GM23248 (cell line): ENCODE measurements at places on chromosomes 7 and 10. TPM values are rescaled to one million over a fixed set of nuclear protein-coding genes. Genes with fewer than 3 reads are reported as not detected.

SGPL1 gene
- 19.0 and 27.5 TPM in 2 replicates for total RNA-seq

LRRTM3 gene
- total RNA-seq = not detected in 2 replicates

HOXA4 gene
- 0.13 and 1.8 TPM in 2 replicates for total RNA-seq

KDM7A gene
- 6.7 and 7.8 TPM in 2 replicates for total RNA-seq

THSD7A gene
- not detected in 2 replicates for total RNA-seq

GNAT3 gene
- total RNA-seq = not detected in 2 replicates

CCDC126 gene
- total RNA-seq = 9.5 and 9.9 TPM in 2 replicates

GLI3 gene
- 2.0 and 4.0 TPM in 2 replicates for total RNA-seq

LDB3 gene
- total RNA-seq = under 0.01 and 0.11 TPM in 2 replicates

RAB18 gene
- 55.3 and 57.7 TPM in 2 replicates for total RNA-seq

LMOD2 gene
- not detected in 2 replicates for total RNA-seq

CACNB2 gene
- 0.32 and 3.7 TPM in 2 replicates for total RNA-seq

TUBGCP2 gene
- 50.3 and 53.9 TPM in 2 replicates for total RNA-seq

NPFFR1 gene
- total RNA-seq = not detected in 2 replicates

CPA4 gene
- total RNA-seq = 8.6 and 16.7 TPM in 2 replicates

NRAP gene
- not detected in 2 replicates for total RNA-seq

SAMD8 gene
- total RNA-seq = 30.5 and 31.5 TPM in 2 replicates

MPP7 gene
- total RNA-seq = 0.65 TPM in 1 of 2 replicates, not detected in the other

ADCY1 gene
- 0.11 TPM in 1 of 2 replicates, not detected in the other for total RNA-seq

SPDYE2 gene
- not detected in 2 replicates for total RNA-seq

FFAR4 gene
- total RNA-seq = not detected in 2 replicates

FKBP6 gene
- not detected in 2 replicates for total RNA-seq

FAM13C gene
- 0.51 and 0.54 TPM in 2 replicates for total RNA-seq

GRID1 gene
- total RNA-seq = not detected in 2 replicates

KEL gene
- not detected in 2 replicates for total RNA-seq

ENO4 gene
- 0.11 and 0.51 TPM in 2 replicates for total RNA-seq

TRIM50 gene
- not detected in 2 replicates for total RNA-seq

SNCG gene
- total RNA-seq = 1.2 and 1.8 TPM in 2 replicates

LHFPL3 gene
- not detected in 2 replicates for total RNA-seq

SFTPA1 gene
- not detected in 2 replicates for total RNA-seq

CCDC6 gene
- 20.5 and 23.2 TPM in 2 replicates for total RNA-seq

GIMAP5 gene
- not detected in 2 replicates for total RNA-seq

CROT gene
- 11.9 and 13.4 TPM in 2 replicates for total RNA-seq

ANXA7 gene
- total RNA-seq = 118 and 152 TPM in 2 replicates
